Activated naive CD4-positive, alpha-beta T cell (primary cell): ENCODE measurements at places on chromosomes 13 and 19.

DNA sequence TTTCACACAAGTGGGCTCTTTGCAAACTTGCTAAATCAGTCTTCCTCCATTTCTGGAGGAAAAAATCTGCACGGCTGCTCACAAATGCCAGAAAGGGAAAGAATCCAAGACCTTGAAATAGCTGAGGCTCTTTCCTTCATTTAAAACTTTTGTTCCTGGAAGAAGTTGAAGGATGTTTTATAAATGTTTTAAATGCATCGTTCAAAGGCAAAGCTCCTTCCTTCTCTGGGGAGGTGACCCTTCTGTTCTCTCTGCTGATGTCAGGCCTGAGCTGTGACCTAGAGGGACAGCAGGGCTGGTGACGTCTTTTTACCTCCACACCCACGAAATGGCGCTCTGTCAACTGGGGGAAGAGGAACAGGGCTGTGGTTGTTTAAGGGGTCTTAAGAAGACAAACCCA, 376.4 kb upstream of the ZNF507 start:
- no peak for DNase-seq

GRCh38 chr13:32969516-32969941, 46.7 kb upstream of the KL start:
- no peak for DNase-seq

DNA sequence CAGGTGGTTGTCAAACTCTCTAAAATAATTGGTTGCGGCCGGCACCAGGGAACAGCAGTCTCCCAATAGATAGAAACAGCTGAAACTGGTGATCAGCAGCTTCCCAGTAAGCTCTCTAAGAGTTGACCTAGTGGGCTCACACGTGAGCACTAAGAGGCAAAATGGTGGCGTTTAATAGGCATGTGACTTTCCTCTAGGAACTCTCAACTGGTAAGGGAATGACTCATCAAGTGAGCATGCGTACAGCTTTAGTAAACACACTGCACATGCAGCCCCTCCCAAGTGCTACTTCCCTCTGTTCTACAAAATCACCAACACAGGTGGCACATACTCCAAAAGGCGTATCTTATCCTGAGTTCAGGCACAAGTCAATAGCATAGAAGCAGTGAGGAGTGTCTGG, 41.7 kb downstream of the TNFSF11 start:
- no peak for DNase-seq

- no peak for DNase-seq
Measured at GRCh38 chr13:51006067-51006845, 96.7 kb downstream of the RNASEH2B start.

- no peak for DNase-seq
Measured at GRCh38 chr13:59641817-59642216, 521.9 kb downstream of the DIAPH3 start.
